ENCODE measurements at places on chromosomes 2 and 18. TPM values are rescaled to one million over a fixed set of nuclear protein-coding genes. Genes with fewer than 3 reads are reported as not detected.

The COX7A2L gene
- total RNA-seq = 270 TPM

The IFIH1 gene
- total RNA-seq = 11.4 TPM

The GPR45 gene
- not detected for total RNA-seq

The BCL11A gene
- under 0.01 TPM for total RNA-seq

The DUSP11 gene
- 24.9 TPM for total RNA-seq

The FKBP7 gene
- total RNA-seq = 54.3 TPM

The ACVR1C gene
- total RNA-seq = 0.83 TPM

The INPP4A gene
- 26.1 TPM for total RNA-seq

The AGXT gene
- total RNA-seq = not detected

The HOXD3 gene
- not detected for total RNA-seq

The STRN gene
- 13.4 TPM for total RNA-seq

The G6PC2 gene
- not detected for total RNA-seq

The CROCC2 gene
- total RNA-seq = 0.51 TPM

All from fibroblast of lung (primary cell).